ENCODE measurements at places on chromosomes 12 and 14.

GRCh38 chr12:49974231-49974675 is 1.5 kb downstream of the AQP6 start:
- no peak for DNase-seq

DNA sequence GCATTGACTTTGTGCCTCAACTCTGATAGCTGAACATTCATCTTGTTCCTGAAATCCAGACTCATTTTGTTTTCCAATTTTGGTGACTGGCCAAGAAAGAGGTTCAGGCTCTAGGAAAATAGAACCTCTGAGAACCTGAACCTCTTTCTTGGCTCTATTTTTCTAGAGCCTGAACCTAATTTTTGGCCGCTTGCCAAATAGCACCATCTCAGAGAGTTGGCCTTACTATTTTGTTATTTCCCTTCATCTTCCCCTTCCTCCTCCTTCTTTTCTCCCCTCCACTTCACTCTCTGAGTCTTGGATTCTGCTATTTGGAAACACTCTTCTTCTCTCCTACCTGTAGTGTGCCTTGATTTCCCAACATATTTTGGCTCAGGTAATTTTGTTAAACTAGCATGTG is 114.4 kb upstream of the CNTN1 start:
- no peak for DNase-seq

DNA sequence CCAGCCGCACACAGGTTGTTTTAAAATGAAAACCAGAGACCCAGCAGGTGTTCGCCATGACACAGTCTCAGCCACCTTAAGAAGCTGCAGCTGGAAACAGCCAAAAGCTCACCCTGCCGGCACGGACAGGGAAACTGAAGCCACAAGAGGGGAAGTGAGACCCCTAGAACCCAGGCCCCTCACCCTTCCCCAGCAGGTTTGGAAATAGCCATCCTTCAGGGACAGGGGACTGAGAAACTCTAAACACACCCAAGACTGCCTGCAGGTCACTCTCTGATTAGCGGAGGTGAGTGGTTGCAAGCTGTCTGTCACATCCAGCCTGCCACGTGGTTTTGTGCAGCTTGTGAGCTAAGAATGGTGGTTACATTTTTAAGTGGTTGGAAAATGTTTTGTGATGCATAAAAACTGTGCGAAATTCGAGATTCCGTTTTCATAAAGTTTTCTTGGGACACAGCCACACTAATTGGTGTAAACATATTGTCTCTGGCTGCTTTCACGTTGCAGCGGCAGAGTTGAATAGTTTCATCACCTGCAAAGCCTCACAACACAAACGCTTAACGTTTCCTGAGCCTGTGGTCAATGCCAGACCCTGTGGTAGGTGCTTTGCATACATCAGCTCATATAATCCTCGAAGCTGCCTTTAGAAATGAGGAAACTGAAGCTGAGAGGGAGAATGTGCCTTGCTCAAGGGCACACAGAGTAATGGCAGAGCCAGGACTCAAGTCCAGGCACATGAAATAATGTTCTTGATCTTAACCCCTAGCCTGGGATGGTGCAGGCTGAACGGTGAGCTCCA is 1.7 kb upstream of the SELPLG start:
- DNase-seq: no peak

DNA sequence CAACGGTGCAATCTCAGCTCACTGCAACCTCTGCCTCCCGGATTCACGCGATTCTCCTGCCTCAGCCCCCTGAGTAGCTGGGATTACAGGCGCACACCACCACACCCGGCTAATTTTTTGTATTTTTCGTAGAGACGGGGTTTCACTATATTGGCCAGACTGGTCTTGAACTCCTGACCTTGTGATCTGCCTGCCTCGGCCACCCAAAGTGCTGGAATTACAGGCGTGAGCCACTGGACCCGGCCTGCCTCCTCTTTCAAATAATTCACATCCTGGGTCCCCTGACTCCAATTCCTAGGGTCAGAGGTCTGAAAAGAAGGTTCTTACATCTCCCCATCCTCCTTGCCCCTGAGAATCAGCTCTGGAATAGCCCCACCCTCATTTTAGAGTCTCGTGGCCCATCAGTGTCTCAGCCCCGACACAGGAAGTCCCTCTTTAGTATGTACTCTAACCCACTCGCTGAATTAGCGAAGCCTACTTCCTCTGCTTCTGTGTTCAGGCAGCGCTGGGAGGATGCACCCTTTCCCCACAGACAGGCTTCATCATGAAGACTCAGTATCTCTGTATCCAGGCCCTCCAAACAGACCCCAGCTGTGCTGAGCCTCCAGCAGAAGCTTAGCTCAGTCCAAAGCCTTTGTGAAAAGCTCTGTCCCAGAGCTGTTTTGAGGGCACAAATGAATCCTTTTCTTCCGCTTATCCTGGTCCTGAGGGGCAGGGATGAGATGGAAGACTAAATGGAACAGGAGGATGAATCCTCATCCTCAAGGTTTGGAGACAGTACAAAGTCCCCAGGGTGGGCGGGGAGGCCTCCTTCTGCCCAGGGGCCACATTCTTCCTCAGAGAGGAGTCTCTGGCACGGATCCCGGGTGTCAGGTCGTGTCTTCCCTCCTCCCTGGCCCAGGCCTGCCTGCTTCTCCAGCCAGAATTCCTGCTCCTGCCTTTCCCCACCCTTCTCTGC is 3.5 kb downstream of the LPAR5 start:
- no peak for DNase-seq

- DNase-seq: no peak
Observed at GRCh38 chr14:47490353-47490752, 185.1 kb downstream of the MDGA2 start.

DNA sequence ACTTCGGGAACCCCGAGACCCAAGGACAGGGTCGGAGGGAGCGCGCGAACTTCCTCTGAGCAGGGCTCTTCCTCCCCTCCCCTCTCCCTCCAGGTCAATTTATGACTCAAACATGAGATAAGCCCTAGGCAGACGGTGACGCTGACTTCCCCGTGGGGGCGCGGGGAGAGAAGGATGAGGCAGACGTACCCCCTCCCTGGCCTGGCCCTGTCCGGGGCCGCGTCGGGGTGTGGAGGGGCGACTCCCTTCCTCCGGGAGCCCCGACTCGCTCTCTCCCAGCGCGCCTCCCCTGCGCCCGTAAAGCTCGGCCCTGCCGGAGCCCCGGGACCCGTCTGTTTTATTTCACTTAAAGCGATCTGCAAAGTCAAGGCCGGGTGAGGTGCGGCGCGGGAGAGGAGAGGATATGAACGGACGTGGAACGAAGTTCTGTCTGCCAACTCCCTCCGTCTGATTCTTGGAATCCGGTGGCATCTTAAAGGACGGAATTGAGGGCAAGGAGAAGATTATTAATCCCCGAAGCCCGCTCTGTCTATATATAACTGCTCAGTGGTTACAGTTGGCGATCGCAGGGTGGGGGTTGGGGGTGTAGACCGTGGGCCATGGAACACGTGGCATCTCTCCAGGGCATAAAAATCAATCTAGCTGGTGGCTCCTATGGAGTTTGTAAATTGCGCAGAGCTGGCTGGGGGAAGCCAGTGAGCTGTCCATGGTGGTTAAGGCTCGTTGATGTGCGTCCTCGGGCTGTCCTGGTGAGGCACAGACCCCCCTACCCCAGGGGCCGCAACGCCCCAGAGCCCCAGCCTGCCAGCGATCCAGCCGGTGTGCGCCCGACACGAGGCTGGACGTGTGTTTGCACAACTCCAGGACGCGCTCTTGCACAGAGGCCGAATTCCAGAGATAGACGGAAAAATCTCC is 2.9 kb upstream of the PTHLH start:
- DNase-seq: no peak

- DNase-seq: no peak
Observed at GRCh38 chr12:61629702-61630101, 630.5 kb upstream of the USP15 start.

DNA sequence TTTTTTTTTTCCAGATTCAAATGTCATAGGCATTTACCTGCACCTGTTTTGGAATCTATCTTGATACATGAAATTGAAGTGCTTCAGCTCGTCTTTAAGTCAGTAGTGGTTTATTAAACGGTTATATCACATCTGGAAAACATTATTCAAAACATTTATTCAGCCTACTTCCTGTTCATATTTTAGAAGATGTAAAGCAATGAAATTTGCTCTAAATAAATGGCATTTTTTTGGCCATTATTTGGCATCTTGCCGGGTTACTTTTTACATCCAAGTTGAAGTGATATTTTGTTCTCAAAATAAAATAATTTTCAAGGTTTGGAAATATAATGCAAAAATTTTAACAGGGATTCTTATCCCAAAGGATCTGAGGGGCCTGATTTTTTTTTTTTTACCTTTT is 103.1 kb downstream of the EML1 start:
- DNase-seq: no peak

- no peak for DNase-seq
Observed at GRCh38 chr12:28114488-28114887, 75.8 kb upstream of the CCDC91 start.

Data from urinary bladder (tissue), 4 donors.